Endodermal cell (in vitro differentiated cells): ENCODE measurements at places on chromosomes 1 and 21. TPM values are rescaled to one million over a fixed set of nuclear protein-coding genes. Genes with fewer than 3 reads are reported as not detected.
A peak's percentile ranks its signal among the peaks of the same experiment; 100 is the strongest.

GRCh38 chr1:218617986-218618385, 272.9 kb downstream of the TGFB2 start:
- no peak for DNase-seq
- H3K4me1 ChIP-seq, result peaks cover 5% of the 10 kb centered on the region
- H3K27me3 ChIP-seq, result no peaks in the 10 kb centered on the region
- no peak overlapping the region for H3K27ac ChIP-seq

- H3K27ac ChIP-seq, result no peak overlapping the region
- H3K4me1 ChIP-seq, result no peaks in the 10 kb centered on the region
- no peak overlapping the region for H3K4me3 ChIP-seq
Observed at GRCh38 chr1:185224132-185224531, 67.2 kb downstream of the SWT1 start.

GRCh38 chr1:231091831-231092301, 51.8 kb upstream of the FAM89A start:
- H3K4me1 ChIP-seq, result no peaks in the 10 kb centered on the region
- DNase-seq, result peak; percentile 90
- no peak overlapping the region for H3K4me3 ChIP-seq
- H3K36me3 ChIP-seq, result no peaks in the 10 kb centered on the region
- no peak overlapping the region for H3K27ac ChIP-seq
- H3K27me3 ChIP-seq, result peaks cover 16% of the 10 kb centered on the region

DNA sequence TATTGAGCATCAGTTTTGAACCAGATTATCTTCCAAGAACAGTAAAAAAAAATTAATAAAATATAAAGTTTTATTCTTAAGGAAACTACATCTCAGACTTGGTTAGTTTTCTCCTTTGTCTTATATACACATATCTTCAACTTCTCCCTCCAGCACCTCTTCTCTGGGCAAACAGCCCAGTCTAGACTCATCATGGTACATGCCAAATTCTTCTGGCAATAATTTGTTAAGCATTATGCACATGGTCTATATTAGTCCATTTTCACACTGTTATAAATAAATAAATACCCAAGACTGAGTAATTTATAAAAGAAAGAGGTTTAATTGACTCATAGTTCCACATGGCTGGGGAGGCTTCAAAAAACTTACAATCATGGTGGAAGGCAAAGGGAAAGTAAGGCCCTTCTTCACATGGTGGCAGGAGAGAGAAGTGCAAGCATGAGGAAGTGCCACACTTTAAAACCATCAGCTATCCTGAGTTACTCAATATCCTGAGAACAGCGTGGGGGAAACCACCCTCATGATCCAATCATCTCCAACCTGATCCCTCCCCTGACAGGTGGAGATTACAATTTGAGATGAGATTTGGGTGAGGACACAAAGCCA, 108.7 kb upstream of the RNPC3 start:
- no peak overlapping the region for H3K4me3 ChIP-seq
- no peaks in the 10 kb centered on the region for H3K27me3 ChIP-seq
- no peaks in the 10 kb centered on the region for H3K36me3 ChIP-seq
- no peak for DNase-seq

Gene RSPO1
- total RNA-seq, result 0.19 TPM in 1 of 3 replicates, not detected in the others

Gene LCE2B
- not detected in 3 replicates for total RNA-seq

Gene NFASC
- 45.7 and 45.9 TPM in 2 replicates for total RNA-seq
